ENCODE measurements at places on chromosomes 13 and 19. TPM values are rescaled to one million over a fixed set of nuclear protein-coding genes. Genes with fewer than 3 reads are reported as not detected.

GRCh38 chr19:5205381-5205780 is 135.2 kb downstream of the PTPRS start:
- peak; percentile 5 for DNase-seq

GRCh38 chr19:953445-954271 is 27.8 kb downstream of the ARID3A start:
- DNase-seq: no peak

DNA sequence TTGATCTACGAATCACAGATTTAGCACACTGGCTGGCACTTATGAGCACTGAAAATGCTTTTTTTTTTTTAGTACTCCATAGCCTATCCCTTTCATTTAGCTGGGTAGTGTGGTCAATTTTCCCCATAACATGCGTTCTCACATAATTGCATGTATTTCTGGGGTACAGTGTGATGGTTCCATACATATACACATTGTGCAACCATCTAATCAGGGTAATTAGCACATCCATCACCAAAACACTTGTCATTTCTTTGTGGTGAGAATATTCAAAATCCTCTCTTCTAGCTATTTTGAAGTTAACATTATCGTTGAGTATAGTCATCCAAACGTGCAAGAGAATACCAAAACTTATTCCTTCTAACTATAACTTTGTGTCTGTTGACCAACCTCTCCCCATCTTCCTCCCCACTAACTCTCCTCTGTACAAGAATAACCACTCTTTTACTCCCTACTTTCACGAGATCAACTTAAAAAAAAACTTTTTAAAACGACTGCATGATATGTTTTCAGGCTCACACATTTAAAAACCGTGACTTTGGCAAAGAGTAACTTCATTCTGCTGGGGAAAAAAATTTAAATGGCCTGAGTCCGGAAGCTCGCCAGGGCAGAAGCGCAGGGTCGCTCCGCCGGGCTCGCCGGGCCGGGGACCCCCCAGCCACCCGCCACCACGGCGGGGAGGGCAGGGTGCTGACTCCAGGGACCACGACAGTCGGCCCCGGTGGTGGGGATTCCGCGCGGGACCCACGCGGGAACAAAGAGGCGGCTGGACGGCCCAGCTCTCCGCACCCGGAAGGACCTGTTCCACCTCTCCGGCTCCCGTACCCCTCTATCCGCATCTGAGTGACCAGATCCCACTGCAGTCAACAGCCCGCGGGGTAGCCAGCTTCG is 868 bp upstream of the UBAC2 start:
- no peak for DNase-seq

- DNase-seq: peak; percentile 39
Measured at GRCh38 chr13:62512194-62513141, 1096.8 kb upstream of the PCDH20 start.

DNA sequence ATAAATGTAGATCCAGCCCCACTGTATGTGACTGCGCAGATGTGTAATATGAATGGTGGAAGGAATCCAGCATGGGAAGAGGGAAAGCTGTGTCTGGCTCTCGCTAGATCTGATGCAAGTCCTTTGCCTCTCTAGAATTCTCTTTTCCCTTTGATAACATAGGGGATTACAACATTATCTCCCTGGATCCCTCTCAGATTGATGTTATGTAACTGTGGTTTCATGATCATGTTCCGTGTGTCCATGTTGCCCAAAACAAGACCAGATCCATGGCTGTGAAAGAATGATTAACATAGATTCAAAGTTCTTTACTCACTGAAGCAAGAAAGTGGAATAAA is 184.0 kb upstream of the UBL3 start:
- DNase-seq: no peak

- no peak for DNase-seq
Measured at GRCh38 chr13:37491661-37492060, 106.9 kb downstream of the POSTN start.

- DNase-seq: no peak
Measured at GRCh38 chr13:30872685-30873461, 33.2 kb upstream of the MEDAG start.

SPRED3 gene
- 0.80 TPM for total RNA-seq

PLIN5 gene
- 4.5 TPM for total RNA-seq

IRGC gene
- total RNA-seq: not detected

VSTM2B gene
- total RNA-seq: 0.32 TPM
